ENCODE measurements at places on chromosomes 5 and 9.

- no peak for DNase-seq
These were observed 41.3 kb upstream of the SMU1 start for GRCh38 chr9:33117796-33118195.

- no peak for DNase-seq
These were observed 17.9 kb upstream of the RANBP17 start for GRCh38 chr5:170843870-170844269.

- no peak for DNase-seq
These were observed 357.8 kb upstream of the ST8SIA4 start for GRCh38 chr5:101260857-101261256.

GRCh38 chr5:33316773-33317172 is 124.0 kb upstream of the TARS1 start:
- no peak for DNase-seq

- DNase-seq = no peak
These were observed 594.1 kb upstream of the BRINP1 start for GRCh38 chr9:119963258-119963797.

DNA sequence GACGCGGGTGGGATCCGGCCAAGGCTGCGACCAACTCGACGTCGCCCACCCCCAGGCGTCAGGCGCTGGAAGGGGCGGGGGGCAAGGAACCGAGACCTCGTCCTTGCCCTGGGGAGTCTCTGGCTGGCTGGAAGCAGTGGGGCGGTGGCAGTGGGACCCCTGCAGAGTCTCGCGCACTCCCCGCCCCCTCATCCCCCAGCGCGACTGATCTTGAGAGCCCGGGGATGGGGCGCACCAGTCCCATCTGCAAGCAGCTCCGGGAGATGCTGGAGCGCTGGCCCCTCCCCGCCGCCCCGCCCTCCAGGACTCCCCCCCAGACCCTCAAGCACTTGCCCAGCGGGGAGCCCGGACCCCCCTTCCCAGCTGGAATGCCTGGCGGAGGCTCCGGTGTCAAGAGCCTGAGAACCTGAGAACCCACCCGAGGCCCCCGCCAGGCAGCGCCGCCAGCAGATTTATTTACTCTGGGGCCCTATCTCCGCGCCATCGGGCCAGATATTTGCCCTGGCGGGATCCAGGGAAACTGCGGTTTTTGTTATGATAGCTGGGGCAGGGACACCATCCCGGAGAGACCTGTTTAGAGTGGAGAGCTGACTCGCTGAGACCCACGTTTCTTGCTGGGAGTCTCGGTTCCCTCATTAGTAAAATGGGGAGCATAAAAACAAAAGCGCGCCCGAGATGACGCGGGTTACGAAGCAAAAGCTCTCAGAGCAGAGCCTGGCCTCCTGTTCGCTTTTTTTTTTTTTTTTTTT is 1.2 kb downstream of the PRRT1B start:
- DNase-seq = no peak

GRCh38 chr9:4985386-4986266 is 554 bp downstream of the JAK2 start:
- peak; percentile 64 for DNase-seq

DNA sequence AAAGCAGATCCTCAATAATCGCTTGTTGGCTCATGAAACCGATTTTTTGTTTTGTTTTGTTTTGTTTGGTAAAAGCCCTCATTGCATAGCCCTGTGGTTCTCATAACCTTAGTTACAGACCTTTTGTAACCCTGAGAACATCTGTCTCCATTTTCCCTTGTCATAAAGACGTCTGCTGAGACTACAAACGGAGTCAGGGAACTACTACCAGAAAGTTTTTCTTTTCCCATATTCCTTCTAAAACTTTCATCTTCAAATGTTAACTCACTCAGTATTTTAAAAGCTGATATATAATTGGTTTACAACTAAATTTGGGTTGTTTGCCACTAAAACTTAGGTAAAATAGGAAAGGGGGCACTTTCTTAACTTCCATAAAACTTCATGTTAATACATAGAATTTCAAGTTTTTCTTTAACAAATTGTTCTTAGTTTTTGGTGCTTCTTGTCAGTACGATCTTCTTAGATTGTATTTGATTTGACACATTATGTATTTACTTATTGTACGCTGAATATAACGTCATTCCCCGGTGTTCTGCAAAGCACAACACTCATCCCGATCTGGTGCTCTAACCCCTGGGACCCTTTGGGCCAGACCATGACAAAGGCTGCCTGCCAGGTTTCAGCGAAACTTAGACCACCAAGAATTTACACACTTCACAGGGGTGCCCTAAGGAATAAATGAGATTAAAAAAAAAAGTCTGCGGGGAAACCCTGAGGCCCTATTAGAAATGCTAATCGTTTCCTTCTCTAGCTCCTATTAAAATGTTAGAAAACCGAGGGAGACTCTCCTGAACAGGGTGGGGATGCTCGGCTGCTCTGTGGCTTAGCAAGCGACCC is 1.1 kb upstream of the ANP32B start:
- DNase-seq = peak; percentile 56

- no peak for DNase-seq
These were observed 37.2 kb upstream of the UBAP2 start for GRCh38 chr9:34085581-34086500.

DNA sequence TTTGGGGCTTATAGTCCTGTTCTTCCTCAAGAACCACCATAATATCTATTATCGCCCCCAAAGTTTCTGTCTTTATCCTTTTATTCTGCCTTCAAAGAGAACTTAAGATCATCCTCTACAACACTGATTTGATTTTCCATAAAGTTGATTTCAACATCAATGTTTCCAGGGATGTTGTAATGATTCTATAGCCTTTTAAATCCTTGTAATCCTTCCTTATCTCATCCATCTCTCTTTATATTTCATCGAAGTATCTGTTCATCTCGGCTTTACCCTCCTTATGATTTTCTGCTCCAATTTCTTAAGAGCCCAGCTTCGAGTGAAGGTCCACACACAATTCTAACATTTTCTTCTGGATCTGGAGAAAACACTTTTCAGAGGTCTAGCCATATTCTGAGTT is 218.4 kb downstream of the CDK5RAP2 start:
- no peak for DNase-seq
